ENCODE measurements at places on chromosomes 3 and 15.

- no peak for DNase-seq
Measured at GRCh38 chr3:99843590-99844258, 26.1 kb downstream of the CMSS1 start.

DNA sequence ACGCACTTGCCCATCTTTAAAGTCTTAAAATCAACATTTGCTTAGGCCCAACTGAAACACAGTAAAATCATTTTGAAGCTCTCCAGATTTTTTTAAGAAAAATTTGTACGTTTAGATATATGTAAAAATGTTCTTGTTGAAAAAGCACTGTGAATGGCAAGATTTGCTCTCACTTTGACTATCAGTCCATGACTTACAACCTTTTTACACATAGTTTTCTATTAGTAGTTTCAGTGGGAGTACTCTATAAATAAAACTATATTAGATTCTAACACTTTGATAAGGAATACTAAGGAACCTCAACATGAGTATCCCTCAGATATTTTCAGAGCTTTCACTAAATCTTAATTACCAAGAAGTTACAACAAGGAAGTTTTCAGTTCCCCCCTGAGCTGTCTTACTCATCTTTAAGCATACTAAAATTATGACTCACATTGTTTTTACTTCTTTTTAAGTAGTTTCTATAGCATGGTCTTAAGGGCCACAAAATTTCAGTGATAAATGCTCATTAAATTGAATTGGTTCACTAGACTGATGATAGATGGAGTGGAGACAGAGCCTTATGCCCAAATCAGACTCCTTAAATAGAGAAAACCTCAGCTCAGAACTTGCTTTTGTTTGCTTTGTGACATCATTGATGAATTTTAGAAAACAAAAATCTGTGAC lies 31.6 kb upstream of the RAP2B start:
- no peak for DNase-seq

GRCh38 chr3:141418751-141419150 lies 50.4 kb downstream of the ZBTB38 start:
- DNase-seq = no peak

GRCh38 chr15:73753250-73754130 lies at the start of gene INSYN1:
TSS of gene INSYN1 (minus strand) at chr15:73753351. CDS start at chr15:73751130, 2,221 bp downstream.
- no peak for DNase-seq

- DNase-seq = peak; percentile 22
Measured at GRCh38 chr15:79595995-79596622, 164.0 kb downstream of the MINAR1 start.

DNA sequence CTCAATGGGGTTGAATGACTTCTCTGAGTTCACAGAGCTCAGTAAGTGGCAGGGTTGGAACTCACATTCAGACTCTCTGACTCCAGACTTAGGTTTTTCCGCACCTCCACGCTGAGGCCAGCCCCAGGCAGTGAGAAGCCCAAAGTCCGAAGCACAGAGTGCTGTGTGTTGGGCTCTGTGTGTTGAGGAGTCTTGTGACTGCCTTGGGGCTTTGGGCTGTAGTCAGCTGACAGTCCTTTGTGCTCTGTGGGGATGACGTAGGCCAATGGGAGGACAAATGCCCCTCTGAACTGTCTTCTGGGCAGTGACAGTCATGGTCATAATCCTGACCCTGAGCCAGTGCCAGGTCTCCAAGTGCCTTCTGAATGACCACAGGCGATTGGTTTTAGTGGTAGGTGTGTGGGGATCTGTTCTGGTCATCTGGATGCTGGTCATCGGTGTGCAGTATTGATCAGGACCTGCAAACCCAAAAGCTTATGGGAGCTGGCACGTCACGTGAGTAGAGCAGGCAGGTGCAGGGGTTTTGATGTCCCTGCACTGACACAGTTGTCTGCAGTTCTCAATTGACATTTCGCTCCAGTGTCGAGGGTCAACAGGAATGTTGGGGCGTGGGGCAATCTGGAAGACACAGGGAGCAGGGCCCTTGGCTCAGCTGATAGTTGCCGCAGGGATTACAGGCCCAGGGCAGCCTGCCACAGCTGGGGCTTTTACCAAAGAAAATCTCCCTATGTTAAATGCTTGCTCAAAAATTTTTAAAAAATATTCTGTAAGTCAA lies 45.3 kb downstream of the CAPN3 start:
- no peak for DNase-seq

GRCh38 chr3:184976-185375 lies 11.6 kb upstream of the CHL1 start:
- DNase-seq = no peak

DNA sequence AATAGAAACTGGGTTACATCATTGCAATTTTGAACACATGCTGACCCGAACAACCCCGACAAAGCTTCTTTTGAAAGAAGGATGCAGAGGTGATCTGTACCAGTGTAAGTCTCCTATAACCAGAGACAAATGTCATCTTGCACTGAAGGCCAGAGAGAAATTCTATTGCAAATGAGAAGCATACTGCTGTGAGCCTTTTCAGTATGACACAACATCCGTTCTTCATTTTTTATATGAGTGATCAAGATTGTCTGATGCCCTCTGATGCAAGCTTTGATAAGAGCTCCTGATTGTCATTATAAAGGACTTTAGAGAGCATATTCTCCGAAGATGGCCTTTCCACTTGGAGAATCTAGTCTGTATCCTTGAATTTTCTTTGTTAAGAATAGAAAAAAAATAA lies 36.9 kb downstream of the PCOLCE2 start:
- no peak for DNase-seq

GRCh38 chr15:39743611-39744010 lies 39.0 kb downstream of the FSIP1 start:
- DNase-seq = no peak

DNA sequence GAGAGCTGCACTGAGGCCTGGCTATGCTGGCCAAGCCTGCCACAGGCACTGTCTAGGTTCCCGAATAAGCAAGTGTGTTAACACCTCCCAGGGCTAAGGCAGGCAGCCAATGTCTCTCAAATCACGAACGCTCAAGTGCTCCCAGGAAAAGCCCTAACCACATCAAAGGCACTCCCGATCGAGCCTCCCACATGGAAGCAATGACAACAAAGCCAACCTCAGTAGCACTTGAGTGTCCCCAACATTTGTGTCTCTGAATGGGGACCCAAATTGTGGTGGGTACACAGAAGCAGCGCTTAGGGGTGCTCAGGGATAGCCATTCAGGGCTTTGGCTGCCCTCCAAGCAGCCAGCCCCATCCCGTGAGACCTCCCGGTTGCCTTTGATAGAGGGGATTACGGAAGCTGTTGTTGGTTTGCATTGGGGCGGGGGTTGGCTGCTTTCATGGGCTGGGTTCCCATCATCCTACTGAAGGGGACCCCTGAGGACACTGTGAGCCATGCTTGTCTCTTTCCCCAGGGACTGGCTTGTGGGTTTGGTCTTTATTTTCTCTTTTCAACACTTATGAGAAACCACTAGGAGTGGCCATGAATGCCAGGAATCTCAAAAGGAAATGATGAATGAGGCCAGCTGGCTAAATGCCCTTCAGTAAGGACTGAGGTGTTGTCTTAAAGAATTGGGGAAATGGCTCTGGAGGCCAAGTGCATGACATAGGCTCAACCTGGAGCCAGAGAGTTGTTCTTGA lies 234.1 kb upstream of the FEZF2 start:
- DNase-seq = no peak

GRCh38 chr3:11140030-11140712 lies 14.1 kb upstream of the HRH1 start:
- no peak for DNase-seq

GRCh38 chr3:102207151-102207571 lies 227.7 kb upstream of the ZPLD1 start:
- no peak for DNase-seq

GRCh38 chr3:111547631-111548030 lies 5.6 kb downstream of the CD96 start:
- DNase-seq = peak; percentile 68

DNA sequence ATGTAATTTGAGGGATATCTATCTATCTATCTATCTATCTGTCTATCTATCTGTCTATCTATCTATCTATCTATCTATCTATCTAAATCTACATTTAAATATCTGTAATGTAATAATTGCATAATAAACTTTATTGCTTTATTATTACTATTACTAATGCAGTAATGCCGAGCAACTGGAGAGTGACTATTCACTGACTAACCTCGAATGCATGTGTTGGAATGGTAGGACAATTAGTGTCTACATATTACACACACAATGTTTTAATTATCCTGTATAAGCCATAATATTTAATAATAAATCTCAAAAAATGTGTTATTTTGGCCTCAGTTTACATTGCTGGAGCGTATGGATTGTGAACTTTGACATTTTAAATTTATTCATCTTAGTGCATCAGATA lies 25.2 kb upstream of the CNTN3 start:
- DNase-seq = no peak

DNA sequence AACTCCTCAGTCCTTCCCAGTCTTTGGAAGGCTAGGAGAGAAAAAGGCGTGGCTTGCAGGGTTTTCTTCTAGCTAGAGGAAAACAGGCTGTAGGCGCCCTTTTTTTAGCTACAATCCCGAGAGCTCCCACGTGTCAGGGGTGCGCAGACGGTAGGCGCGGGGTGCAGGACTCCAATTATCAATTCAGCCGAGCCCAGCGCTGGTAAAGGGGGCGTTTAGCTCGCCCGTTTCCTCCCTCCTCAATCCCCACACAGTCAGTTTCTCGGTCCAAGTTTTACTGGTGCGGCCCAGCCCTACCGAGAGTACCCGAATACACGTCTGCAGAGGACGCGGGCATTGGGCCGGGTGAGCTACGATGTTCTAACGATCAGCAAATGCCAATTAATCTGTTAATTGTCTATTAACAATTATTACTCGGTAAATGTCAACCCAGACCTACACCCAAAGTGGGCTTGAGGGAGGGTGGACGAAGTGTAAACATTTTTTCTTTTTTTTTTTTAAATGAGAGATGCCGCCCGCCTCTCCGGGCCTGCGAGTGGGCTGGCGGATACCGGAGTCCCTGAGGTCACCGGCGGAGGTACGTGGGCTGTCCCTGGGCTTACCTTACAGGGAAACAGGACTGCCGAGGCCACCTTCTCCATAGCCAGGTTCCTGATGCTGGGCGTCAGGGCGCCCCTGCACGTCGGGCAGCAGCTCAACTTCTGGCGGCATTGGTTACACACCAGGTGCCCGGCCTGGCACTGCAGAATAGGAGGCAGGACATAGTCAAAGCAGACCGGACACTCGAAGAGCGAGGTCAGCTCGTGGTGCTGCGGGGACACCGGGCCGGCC lies 923 bp downstream of the SIAH2 start:
- DNase-seq = peak; percentile 17

GRCh38 chr3:132625613-132626012 lies 28.5 kb downstream of the ACKR4 start:
- DNase-seq = no peak

DNA sequence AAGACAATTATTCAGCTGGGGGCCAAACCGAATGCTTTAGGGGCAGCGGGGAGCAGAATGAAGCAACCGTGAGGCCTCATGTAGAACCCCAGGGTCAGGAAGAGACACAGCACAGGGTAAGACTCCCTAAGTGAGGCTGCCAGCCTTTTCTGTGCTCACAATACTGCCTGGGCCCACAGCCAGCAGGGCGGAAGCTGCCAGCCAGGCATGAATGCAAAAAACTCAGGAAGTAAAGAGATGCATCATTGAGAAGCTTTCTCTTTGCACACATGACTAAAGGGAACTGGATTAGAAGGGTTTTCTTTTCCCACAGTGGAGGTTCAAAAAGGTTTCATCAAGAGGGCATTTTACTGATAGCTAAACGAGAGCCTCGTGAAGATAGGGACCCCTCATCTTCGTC lies 33.3 kb downstream of the CA12 start:
- no peak for DNase-seq

DNA sequence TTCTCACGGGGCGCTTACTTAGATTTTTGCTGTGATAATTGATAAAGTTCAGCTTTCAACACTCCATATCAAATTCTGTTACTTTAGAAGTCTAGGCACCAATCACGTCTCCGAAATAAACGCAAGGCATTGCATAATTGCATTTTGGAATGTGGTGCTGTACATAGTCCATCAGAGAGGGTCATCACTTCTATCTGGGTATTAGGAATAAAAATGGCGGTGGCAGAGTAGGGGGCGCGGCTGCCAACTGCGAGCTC lies 365 bp upstream of the UQCC5 start:
- no peak for DNase-seq

DNA sequence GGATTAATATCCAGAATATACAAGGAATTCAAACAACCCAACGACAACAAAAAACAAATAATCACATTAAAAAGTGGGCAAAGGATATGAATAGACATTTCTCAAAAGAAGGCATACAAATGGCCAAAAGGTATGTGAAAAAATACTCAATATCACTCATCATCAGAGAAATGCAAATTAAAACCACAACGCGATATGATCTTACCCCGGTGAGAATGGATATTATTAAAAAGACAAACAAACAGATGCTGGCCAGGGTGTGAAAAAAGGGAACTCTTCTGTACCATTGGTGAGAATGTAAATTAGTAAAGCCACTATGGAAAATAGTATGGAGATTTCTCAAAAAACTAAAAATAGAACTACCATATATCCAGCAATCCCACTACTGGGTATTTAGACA lies 43.5 kb upstream of the MEF2A start:
- no peak for DNase-seq

DNA sequence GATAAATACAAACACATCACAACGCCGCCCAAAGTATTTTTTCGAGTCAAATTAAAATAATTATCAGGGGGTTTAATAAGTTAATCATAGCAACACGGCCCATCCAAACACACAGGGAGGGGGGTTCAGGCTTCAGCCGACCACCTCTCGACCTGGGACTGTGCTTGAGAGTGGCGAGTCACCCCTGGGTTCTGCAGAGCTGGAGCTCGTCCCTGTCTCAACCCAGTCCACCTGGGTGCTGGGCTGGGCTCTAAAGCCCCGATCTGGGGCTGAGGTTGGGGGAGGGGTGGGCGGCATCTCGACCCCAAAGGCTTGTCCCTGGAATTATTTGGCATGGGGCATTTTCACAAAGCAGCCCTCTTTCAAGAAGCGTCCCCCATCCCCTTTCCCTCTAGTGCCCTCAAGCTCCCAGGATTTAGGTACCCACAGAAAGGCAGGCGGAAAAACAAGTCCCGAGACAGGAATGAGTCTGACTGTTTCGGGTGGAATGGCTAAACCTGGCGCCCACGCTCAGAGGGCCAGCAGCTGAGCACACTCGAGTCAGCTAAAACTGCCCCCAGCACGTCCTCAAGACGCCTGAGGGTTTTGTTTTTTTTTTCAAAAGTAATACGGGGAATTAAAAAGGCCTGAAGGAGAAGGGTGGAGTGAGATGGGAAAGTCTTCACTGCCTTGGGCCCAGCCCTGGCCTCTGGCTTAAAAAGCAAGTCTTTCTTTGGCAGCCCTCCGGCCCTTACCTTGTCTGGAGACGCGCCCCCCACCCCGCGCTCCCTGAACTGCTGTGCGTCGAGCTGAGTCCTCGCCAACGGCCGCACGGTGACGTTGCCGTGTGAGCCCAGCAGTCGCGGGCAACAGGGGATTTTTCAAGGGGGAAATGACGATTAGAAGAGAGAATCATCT lies 32.5 kb downstream of the NR2F2 start:
- no peak for DNase-seq

GRCh38 chr3:138912237-138912636 lies 34.7 kb downstream of the FOXL2 start:
- no peak for DNase-seq

GRCh38 chr3:25038271-25038670 lies 389.8 kb upstream of the RARB start:
- no peak for DNase-seq
